ENCODE measurements at places on chromosomes 3 and 15.

DNA sequence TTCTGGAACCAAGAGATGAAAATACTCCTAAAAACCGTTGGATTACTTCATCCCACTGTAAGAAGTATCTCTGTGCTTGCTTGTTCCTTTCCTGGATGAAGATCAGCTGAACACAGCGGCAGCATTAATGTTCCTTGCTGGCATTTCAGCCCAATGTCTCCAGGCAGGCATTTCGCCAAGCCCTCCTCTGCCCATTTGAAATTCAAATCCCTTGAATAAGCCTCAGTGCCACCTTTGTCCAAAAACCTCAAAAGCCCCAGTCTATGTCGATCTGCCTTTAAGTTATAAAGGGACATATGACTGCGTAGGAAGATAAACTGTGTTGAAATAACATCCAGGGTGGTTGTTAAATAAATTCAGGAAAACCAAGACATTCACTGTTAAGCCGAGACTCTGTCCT, 156.8 kb upstream of the PDZRN3 start:
- DNase-seq: no peak

DNA sequence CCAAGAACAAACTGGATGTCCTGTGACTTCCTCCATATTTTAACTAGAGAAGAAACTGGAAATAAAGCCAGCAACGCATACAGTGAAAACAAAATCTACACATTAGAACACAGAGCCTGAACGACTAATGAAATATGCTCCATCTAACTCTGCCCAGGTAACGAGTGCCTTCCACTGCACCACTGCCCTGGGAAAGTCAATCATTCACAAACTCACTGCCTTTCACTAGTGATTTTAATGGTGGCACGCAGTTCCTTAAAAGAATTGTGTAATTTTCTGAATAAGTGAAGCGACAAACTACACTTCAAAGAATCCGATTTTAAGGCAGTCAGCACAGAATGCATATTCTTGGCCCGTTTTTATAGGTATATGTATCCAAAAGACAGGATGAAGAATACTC, 416.0 kb downstream of the SHQ1 start:
- DNase-seq: no peak

- no peak for DNase-seq
These were observed 173.3 kb upstream of the GOLIM4 start for GRCh38 chr3:168269001-168269400.

DNA sequence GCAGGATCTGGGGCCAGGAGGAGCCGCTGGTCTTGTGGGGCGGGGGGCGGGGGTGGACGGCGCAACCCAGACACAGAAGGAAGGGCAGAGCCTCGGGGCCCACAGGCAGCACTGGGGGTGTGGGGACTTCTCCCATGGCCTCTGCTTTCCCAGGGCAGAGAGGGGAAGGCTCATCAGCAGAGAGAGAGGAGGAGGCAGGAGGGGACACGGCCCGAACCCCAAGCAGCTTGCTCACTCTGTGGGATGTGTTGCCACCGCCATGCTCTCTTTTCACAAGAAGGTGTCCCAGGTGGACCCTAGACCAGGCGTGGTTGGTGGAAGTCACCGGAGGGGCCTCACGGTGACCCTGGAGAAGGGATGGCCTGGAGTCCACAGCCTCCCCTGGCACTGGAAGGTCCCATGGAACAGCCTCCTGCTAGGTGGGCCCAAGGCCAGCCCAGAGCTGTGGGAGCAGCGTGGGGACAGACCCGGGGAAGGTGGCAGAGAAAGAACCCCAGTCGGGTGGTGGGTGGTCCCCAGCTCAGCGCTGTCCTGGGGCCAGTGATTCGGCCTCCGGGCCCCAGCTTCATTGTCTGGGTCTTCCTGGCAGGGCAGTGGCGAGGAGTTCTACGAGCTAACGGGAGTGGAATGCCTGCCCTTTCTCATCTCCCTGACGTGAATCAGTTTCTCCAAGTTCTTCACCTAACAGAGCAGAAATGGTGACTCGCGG, 46.8 kb upstream of the PCSK6 start:
- no peak for DNase-seq

DNA sequence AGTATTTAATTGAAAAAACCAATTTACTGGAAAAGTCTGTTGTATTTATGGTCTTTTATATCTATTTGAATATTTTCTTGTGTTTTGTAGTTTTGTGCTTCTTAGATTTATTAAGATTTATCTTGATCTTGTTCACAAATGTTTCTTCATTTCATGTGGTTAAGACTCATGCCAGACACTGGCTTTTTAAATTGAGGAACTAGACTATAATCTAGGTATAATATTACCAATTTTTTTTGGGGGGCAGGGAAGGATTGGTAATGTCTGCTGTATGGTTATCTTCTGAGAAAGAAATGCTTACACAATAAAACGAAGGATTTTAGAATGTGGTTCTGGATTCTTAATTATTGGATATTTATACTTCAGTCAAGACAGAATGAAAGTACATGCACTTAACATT, 24.9 kb downstream of the AP4E1 start:
- no peak for DNase-seq

DNA sequence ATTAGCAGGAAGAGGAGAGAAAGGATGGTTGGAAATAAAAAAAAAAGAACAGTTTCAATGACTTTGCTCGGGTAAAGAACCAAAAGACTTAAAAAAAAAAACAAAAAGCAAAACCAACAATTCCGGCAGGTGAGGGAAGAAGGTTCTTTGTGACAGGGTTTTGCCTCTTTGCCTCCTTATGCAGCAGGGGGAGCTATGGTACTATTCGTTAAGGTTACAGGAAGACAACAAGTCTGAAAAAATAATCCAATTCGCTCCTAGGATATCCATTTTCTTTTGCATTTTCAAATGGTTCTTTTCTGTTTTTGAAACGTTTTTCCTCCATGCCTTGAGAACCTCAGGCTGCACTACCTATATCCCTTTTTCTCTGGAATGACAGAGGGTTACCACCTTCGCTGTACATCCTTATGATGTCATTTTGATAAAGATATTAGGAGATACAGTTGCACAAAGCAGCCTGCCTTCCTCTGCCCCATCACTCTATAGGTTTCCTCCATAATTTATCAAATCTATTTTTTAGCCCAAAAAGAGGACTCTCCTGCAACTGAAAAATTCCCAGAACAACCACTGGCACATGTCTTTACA, 55.0 kb downstream of the CFAP20DC start:
- DNase-seq: peak; percentile 28

DNA sequence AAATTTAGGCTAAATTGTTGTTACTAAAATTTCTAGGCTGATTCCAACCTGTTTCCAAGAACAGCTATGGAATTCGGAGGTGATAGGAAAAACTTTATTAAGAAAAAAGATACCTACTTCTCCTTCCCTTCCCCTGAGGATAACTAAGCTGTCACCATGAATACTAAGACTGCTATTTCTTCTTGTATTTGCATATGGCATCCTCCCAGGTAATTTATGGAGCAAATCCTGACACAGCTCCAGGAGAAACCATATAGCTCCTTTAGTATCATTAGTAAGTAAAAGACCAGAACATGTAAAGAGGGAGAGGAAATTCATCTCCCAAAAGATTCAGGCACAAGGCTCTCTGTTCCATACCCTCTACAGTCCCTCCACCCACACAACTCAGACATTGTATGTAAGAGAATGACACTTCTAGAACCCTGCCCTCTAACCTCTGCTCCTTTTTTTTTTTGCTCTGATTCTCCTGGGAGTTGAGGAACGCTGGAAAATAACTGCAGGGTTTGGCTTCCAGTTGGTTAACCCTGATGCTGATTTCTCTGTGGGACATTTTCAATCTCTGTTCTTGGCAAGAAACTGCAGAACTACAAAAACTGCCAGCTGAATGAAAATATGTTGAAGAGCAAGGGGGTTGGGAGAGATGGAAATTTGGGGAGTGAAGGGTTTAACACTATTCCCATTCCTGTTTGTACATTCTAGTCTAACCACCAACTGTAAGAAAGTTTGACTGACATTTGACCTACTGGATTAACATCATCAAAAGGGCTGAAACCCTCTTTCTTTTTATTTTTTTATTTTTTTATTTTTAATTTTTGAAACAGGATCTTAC, 14.2 kb upstream of the MAGI1 start:
- no peak for DNase-seq

DNA sequence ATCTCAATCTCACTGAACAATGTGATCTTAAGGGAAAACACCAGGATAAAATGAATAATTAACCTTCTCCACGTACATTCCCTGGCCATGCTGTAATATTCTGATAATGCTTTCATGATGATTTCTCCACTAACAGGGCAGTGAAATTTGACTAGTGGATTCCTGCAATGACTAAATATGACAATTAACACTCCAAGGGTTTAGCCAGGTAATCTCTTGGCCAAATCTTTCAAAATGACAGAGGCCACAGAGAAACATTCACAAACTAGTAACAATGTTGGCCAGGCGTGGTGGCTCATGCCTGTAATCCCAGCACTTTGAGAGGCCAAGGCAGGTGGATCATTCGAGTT, 31.7 kb upstream of the ST8SIA2 start:
- DNase-seq: no peak

GRCh38 chr3:53103397-53104296, 26.6 kb downstream of the RFT1 start:
- DNase-seq: no peak

- DNase-seq: no peak
These were observed 138.9 kb upstream of the SGO1 start for GRCh38 chr3:20324664-20325478.

- DNase-seq: no peak
These were observed 149.8 kb downstream of the FNDC3B start for GRCh38 chr3:172189213-172189612.

DNA sequence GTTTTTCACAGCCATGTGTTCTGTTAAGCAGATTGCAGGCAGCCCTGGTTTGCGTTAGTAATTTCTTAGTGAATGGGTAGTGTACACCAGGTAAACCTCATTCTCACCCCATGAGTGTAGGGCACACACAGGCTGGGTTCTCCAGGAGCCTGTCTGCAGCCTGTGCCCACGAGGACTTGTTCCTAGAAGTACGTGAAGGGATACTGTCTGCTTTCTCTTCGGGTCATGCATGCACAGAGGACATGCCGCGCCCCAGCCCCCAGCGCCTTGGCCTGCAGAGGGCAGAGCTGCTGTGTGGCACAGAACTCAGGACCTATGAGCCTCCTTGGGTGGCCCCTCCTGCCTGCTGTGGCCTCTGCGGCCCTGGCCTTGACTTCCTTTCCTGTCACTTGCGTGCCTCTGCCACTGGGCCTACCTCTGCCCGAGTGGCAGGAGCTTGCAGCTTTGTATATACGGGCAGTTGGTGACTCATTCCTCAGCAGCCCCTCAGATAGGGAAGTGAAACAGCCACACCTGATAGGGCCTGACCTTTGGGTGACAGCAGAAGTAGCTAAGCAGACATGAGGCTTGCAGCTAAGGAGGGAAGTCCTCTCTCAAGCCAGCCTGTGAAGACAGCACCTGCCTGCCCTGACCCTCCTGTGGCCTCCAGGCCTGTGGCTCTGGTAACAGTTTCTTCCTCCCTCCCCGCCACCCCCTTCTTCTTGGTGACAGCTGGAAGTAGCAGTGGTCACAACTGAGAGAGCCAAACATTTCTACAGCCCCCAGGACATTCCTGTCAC, 19.5 kb downstream of the PPCDC start:
- DNase-seq: peak; percentile 37

DNA sequence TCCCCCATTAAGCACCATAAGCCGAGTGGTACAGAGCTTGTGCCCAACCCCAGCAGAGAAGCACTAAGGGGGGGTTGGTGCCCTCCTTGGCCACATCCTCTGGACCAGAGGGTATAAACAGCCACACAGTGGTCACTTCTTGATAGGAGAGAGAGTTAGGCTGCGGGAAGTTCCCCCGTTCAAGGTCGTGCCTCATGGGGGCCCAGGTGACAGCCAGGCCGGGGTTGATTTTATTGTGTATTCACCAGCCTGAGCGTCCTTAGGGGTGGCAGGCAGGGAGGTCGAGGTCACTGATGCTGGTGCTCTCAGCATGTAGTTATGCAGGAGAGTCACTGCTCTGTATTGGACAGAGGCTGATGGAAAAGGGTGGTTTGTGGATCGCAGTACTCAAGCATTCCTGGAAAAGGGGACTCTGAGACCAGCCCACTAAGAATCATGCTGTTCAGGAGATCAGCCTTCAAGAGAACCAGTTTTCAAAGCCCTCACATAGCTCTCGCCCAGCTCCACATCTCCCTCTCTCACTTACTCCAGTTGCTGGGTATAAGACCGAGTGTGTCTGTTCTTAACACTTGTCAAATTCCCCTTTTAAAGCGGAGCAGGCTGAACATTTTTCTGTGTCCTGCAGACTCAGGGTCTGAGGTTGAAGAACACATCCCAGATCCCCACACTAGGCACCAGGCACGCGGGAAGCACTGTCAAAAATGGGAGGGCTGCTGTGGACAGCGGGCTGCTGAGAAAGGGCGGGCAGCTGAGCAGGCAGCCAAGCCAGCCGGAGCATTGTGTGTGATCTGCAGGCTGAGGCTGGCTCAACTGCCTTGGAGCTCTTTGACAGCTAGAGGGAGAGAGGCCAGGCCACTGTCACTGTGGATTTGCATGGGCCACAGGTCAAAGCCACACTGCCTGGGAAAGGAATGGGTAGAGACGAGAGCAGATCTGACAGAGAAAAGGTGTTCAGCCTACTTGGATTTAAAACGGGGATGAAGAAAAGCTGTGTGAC, 279.3 kb upstream of the LRRFIP2 start:
- DNase-seq: peak; percentile 74

GRCh38 chr3:128714887-128715491, 11.0 kb upstream of the RAB7A start:
- no peak for DNase-seq

- no peak for DNase-seq
These were observed 20.2 kb upstream of the BTLA start for GRCh38 chr3:112519424-112520001.

DNA sequence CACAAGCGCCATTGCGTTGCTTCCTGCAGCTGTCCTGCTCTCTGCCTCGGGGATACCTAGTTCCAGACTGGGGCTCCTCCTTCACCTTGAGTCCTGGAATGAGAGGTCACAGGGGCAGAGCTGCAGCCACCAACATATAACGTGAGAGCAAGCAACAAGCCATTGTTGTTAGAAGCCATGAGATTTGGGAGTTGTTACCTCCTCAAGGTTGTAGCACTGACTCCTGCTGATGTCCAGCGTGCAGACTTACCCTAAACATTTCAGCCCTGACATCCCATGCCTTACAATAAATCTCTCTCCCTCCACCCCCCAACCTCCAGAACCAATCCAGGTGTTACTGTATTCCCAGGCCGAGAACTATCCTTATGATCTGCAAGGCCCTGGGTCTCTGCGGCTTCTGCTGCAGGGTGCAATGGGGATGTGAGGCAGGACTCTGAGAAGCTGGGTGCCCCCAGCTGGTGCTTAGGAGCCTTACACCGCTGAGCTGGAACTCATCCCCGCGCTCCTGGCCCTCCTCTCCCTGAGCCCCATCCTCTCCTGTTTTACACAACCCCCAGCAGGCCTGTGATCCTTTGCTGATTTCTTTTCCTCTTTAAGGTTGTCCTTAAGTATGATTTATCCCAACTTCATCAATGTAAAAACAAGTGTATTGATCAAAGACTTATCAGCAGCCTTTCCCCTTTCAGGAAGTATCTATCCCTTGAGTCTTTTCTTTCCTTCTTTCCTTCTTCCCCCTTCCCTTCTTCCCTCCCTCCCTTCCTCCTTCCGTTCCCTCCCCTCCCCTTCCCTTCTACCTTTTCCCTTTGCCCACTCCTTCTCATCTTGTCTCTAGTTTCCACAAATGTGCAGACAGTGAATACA, 84.2 kb upstream of the ABHD2 start:
- peak; percentile 58 for DNase-seq

Data from glutamatergic neuron (in vitro differentiated cells).